Activated CD8-positive, alpha-beta memory T cell treated with anti-CD3 and anti-CD28 coated beads for 4 hours (primary cell): ENCODE measurements at places on chromosomes 13 and 19.

- DNase-seq = no peak
Observed at GRCh38 chr19:39299832-39300231, 3.6 kb downstream of the IFNL1 start.

DNA sequence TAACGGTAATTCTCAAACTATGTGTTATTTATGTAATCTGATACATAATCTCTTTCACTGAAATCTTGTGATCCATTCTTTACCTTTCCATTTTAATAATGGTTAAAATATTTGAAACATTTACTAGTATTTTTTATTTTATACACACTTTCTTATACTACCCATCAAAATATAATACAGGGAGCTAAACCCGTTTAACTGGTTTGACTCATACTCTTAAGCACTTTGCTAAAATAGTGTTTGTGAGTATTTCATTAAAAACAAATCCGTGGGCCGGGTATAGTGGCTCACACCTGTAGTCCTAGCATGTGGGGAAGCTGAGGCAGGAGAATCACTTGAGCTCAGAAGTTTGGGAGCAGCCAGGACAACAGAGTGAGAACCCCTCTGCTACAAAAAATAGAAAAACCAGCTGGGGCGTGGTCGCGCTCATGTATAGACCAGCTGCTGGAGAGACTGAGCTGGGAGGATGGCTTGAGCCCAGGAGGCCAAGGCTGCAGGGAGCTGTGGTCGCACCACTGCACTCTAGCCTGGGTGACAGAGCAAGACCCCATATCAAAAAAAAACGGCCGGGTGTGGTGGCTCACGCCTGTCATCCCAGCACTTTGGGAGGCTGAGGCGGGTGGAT, 43.8 kb upstream of the DCUN1D2 start:
- no peak for DNase-seq

- no peak for DNase-seq
Observed at GRCh38 chr13:101306773-101307172, 109.5 kb downstream of the NALCN start.

DNA sequence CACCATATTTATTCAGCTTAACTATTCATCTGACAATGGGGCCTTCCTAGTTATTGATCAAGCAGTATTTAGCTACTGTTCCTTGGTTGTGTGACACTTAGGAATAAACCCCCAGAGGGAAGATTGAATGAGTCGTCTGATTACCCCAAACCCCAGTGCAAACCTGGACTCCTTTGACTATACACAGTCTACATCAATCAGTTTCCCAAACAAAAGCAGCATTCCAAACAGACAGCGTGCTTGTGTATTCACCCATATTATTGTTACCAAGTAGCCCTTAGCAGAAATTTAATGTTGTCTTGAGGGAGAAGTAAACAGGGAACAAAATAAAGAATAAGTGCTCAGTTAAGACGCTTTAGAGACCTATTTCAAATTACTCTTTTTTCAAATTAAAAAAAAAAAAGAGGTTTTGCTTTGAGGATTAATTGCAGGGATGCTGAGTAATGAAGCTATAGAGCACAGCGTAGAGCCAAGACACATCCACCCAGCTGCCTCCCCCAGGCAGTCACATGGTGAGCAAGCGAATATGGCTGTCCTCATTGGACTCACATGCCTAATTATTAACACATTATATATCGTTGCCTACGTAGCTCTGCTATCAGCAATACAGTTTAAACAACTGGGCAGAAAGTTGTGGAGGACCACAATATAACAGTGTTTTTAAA, 14.7 kb upstream of the B3GLCT start:
- no peak for DNase-seq

DNA sequence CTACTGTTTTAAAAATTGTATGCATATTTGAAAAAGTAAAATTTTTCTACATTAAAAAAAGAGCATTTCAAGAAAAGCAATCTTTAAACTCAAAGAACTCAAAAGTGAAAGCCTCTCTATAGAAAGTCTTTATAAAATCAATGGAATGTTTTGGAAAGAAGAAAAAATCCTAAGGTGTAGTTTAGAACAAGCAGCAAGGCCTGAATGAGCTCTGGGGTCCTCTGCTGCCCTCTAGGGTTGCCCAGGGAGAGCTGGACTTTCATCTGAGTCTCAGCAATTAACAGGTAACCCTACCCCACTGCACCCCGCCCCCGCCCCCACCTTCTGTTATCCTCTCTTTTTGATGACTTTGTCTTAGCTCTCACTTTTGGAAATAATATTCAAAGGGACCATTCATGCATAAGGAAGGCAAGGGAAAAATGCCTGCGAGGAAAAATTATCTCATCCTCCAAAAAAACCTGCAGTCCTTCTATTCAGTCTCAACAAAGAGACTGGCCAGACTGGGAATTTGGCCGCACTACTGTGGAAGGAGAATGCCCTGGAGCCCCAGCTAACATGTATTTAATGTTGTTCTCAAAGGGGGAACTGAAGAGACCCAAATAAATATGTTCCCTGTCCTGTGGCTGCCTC, 24.1 kb downstream of the SLC25A30 start:
- DNase-seq = no peak

DNA sequence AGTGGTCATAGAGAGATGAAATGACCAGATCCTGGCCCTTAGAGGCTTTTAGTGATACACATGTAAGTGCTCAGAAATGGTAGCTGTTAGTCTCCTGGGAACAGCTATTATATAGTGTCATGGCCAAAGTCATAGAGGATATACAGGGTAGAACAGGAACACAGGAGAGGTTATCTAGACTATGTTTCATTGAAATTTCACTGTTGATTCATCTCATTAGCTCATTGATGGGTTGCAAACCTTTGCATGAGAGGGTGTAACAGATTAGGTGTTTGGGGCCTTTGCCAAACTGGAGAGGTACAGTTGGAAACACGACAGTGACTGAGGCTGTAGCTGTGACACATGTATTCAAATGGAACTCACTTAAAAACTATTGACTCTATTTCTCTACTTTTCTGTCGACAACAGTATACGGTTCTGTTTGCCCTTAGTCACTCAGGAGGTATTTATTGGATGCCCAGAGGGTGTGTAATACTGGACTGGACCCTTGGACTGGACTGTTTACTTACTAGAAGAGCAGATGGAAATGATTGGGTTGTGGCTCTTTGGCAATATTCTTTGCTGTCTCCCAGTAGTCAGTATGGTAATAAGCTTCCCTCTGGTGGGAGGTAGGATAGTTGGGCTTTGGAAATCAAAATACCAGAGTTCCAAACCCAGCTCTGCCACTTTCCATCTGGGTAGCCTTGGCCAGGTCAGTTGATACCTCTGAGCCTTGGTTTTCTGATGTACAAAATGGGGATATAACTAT, 29.8 kb downstream of the ARHGAP35 start:
- DNase-seq = no peak

DNA sequence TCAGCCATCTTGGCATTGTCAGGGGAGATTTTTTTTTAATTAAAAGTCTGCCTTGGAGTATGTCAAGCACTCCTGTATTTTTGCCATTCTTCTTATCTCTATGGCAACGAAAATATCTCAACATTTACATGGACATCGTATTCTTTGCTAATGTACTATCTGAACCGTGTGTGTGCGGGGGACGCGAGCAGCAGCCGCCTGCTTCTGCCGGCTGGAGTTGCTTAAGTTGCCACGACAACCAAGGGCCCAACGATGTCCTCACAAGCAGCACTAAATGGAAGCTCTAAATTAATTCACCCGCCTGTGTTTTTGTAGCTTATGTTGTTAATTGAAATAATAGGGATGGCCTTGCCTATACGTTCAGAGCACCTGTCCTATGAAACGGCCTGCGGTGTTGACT, 309.5 kb downstream of the TEX29 start:
- no peak for DNase-seq

- no peak for DNase-seq
Observed at GRCh38 chr19:3977242-3978143, 6.6 kb upstream of the DAPK3 start.

GRCh38 chr13:21696865-21697448, 26.1 kb downstream of the FGF9 start:
- no peak for DNase-seq

DNA sequence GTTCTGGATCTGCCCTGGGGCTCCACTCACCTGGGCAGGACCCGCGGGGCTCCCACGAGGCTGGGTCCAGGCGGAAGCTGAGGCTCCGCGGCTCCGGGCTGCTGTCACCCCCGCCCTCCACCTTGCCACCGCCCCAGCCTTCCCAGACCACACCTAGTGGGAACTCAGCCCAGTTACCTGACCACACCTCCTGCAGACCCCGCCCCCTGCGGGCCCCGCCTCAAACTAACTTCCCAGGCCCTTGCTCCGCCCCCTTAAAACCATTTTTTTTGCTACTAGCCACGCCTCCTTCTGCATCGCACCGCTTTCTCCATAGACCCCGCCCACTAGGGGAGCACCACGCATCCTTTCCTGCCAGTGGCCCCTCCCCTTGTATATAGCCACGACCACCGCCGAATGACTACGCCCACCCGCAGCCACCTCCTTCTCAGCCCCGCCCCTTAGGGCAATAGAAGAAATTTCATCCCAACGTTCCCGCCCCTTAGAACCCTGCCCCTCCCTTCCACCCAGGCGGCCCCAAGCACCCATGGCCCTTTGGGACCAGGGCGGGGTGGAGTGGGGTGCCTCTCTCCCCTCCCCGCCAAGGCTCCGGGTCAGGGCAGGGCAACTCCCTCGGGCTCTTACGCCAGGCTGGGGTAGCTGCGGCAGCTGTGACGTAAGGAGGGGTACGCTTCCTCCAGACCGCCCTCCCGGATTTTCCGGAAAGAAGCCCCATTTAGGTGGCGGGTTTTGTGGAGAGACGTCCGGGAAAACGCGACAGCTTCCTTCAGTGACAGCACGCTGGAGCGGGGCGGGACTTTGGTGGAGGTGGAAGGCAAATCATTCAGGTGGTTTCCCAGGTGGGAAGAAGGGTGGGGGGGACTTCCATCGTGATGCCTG, at the start of gene SH2D3A:
Gene SH2D3A (minus strand): TSS at position 79 of the 879 bp plus-strand sequence. CDS start 3,687 bp downstream, outside the sequence.
- DNase-seq = peak; percentile 91

- no peak for DNase-seq
Observed at GRCh38 chr19:32407004-32407992, 1.7 kb downstream of the DPY19L3 start.

DNA sequence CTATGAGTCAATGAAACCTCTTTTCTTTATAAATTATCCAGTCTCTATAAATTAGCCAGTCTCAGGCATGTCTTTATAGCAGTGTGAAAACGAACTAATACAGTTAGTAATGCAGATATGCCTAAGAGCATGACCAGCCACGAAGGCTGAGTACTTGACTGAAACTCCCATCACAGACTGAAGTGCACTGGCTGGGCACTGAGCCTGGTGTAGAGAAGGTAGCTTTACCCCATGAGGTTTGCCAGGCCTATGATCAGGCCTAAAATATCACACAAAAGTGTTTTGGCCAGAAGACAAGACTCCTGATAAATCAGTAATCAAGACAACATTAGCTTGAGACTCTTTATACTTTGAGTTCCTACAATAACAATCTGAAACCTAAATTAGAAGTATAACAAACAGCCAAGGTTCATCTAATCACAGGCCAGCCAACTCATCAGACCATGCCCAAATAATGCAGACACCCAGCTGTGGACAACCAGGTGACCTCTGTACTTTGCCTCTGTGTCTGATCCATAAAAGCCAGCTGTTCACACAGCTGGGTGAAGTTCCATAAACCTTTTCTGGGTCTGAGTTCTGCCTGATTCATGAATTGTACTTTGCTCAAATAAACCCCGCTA, 771.8 kb upstream of the SLITRK1 start:
- DNase-seq = no peak

DNA sequence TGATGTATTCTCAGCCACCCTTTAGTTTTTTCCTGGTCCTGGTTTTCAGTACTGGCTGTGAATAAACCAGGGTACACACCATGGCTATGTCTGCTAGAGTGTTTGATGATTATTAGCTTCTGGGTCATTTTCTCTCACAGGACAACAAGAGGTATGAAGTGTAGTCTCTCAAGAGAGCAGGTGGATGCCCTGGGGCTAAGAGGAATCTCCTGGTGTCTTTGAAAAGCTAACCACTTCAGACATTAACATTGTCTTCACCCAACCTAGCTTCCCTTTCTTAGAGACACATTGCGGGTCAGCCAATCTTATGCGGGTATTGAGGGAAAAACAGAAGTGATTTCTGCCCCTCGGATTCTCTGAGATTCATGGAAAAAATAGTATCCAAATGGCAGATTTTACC, 1.6 kb downstream of the ZNF730 start:
- DNase-seq = no peak

DNA sequence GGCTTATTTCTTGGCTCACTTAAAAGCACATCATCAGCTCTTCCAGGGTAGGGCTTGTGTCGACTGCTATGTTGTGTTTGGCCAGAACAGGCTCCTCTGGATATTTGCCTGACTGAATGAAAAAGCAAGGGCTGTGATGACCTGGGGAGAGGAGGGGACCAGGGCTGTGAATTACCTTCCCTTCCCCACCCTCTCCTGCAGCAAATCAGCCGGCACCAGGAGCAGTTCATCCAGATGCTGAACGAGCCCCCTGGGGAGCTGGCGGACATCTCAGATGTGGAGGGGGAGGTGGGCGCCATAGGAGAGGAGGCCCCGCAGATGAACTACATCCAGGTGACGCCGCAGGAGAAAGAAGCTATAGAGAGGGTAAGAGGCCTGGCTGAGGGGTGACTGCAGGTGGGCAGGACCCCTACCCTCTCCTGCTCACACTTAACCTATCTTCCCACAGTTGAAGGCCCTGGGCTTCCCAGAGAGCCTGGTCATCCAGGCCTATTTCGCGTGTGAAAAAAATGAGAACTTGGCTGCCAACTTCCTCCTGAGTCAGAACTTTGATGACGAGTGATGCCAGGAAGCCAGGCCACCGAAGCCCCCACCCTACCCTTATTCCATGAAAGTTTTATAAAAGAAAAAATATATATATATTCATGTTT, 4.4 kb downstream of the GADD45GIP1 start:
- DNase-seq = no peak

- no peak for DNase-seq
Observed at GRCh38 chr13:104976986-104977385, 1558.5 kb downstream of the EFNB2 start.

DNA sequence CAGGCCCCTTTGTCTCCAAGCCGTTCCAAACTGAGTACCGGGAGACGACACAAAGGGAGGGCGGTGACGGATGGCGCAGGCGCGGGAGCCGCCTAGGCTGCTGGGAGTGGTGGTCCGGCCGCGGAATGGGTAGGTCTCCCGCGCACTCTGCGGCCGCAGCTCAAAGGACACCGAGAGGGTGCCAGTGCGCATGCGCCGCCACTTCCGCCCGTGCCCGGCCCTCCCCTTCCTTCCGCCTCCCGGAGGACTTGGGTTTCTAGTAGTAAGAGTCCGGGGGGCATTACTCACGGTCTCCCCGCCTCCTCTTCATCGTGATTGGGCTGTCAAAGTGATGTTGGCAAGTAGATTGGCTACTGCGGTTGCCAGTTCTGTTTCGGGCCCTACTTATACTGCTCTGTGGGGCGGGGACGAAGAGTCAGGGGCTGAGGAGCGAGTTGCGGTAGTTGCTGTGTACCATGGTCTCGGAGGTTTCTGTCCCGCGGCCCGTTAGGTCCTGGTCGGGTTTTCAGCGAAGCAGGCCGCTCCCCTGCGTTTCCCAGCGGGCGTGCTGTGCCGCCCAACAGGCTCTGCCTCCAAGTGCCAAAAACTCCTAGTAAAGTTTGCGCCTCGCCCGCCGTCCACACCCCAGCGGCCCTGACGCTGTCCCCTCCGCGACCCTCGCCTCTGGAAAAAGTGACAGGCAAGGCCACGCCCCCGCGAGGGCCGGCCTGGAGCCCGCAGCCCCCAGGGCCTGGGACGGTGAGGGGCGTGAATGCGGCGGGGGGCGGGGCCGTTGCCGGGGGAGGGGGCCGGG, 455 bp upstream of the ING1 start:
- DNase-seq = peak; percentile 99
